ENCODE measurements at places on chromosomes 4 and X. TPM values are rescaled to one million over a fixed set of nuclear protein-coding genes. Genes with fewer than 3 reads are reported as not detected.

Gene IL1RAPL1
- 0.20 TPM for total RNA-seq

DNA sequence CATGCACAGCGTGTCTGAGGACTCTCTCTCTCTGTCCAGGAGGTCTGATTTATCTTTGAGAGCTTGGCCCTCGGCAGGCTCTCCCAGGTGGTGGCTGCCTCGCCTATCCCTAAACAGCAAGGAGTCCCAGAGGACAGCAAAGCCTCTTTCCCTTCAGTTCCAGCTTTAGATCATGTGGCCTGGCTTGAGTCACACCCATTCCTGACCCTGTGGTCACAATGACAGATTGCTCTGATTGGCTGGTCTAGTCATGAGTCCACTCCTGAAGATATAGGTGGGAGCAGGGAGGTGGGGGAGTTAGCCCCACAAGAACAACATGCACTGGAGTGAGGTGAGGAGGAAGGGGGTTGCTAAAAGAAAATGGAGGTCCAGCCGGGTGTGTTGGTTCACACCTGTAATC is 12.1 kb upstream of the PORCN start:
- no peak for DNase-seq

- no peak for DNase-seq
Measured at GRCh38 chr4:150302553-150302952, 224.3 kb downstream of the DCLK2 start.

DNA sequence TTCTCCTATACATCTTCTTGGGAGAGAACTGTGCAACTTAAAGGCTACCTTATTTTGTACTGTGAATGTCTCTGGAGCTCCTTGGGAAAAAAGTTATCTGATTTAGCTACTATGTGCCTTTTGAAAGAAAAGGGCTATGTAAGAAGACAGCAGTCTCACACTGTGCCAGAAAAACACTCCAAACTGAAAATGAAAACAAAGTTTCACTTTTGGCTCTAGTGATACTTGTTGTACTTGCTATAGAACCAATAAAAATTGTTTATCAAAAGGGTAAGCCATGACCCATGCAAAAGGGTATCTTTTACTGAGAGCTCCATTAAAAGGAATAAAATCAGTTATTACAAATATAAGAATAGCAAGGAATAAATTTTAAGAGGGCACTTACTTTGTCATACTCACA is 2270.0 kb downstream of the ARAP2 start:
- no peak for DNase-seq

DNA sequence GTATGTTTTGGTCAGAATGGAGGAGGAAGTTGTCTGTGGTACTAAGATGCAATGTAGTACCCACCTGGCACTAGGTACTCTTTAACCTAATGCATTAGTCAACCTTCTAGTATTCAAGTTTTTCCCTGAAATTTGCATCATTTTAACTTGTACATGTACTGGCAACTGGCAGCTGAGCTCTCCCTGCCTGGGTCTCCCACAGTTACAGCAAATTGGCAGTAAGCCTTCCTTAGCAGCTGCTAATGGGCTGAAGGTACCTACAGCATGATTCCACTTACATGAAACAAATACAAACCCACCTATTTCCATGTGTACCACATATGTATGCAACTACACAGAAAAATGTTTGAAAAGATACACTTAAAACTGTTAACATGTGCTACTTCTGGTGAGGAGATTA is 8.1 kb upstream of the KLHL2 start:
- DNase-seq: no peak

DNA sequence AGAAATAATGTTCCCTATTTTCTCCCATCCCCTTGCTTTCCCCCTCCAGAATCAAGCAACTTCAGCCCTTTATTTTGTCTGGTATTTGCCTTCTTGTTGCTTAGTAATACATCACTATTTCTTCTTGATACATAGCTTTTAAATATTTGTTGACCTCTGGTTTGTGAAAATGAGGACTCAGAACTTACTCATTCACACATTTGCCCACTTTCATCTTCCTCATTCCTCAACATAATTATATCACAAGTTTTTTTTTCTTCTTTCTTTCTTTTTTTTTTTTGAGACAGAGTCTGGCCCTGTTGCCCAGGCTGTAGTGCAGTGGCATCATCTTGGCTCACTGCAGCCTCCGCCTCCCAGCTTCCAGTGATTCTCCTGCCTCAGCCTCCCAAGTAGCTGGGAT is 28.9 kb upstream of the NDUFC1 start:
- no peak for DNase-seq
